Stimulated activated naive B cell treated with anti-CD40 and anti-IgM and Interleukin-4, amounts not matched to agents 10 μg/mL and 1 μg/mL and 100 μg/mL, for 72 hours (primary cell): ENCODE measurements at places on chromosomes 7 and 10.

- no peak for DNase-seq
Observed at GRCh38 chr7:132500727-132501440, 75.4 kb downstream of the PLXNA4 start.

GRCh38 chr10:63099734-63100133 lies 33.4 kb upstream of the NRBF2 start:
- no peak for DNase-seq

GRCh38 chr7:123797673-123798531 lies 47.1 kb upstream of the HYAL4 start:
- no peak for DNase-seq

- DNase-seq, result no peak
Observed at GRCh38 chr7:27367179-27367932, 124.8 kb downstream of the EVX1 start.

DNA sequence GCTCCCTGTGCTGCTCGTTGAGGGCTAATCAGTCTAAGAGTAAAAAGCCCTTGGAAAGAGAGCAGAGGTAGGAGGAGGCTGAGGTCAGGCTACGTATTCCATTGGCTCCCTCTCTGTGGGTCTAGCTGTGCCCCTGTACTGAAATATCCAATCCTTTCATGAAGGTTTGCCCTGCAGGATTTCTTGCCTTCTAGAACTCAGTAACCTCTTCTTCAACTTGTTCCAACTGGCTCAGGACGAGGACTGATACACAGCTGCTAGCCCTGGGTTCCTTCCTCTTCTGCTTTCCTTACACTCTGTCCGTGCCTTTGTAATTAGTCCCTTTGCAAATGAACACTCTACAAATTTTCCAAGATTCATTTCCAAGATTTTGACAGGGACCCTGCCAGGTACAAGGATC lies 560.5 kb downstream of the ACTR3B start:
- no peak for DNase-seq

DNA sequence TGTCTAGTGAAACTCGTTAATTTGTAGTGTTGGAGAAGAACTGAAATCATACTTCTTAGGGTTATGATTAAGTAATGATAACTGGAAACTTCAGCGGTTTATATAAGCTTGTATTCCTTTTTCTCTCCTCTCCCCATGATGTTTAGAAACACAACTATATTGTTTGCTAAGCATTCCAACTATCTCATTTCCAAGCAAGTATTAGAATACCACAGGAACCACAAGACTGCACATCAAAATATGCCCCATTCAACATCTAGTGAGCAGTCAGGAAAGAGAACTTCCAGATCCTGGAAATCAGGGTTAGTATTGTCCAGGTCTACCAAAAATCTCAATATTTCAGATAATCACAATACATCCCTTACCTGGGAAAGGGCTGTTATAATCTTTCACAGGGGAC lies 187.6 kb downstream of the CFTR start:
- no peak for DNase-seq
